ENCODE measurements at places on chromosomes 2 and 18.

DNA sequence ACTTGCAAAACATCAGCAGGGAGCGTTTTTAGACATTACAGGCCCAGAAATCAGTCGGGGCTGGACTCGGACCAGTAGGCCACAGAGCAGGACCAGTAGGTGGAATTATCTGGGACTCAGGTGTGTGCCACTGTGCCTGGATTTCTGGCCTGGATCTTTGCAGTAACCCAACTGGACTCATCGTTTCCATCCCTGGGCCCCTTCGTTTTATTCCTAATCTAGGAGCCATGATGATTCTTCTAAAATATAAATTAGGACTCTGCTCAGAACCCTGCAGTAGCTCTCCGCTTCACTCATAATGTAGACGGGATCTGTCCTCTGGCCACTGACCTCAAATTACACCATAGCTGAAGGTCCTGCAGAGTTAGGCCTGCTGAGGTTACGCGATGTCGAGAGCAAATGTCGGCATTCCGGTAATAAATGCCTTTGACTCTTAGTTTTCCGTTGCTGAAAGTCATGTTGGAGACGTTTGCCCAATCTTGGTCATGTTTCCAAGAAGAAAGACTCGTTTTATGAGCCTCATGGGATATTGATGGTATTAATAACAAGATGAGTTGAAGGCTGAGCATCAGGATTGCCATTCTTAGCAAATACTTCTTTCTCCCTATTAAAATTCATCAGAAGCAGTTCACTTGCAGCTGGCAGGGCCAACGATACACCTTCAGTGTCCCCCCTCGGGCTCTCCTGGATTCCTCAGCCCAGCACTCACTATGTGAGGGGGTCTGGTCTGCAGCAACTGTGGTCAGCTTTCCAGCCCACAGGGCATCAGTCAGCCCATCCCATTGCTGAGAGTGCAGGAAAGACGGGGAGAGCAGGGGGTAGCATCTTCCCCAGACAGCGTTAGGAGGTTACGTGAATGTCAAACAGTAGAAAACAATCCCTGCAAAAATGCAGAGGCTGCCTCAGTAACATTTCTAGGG lies 39.9 kb upstream of the KLF11 start:
- DNase-seq, result no peak

DNA sequence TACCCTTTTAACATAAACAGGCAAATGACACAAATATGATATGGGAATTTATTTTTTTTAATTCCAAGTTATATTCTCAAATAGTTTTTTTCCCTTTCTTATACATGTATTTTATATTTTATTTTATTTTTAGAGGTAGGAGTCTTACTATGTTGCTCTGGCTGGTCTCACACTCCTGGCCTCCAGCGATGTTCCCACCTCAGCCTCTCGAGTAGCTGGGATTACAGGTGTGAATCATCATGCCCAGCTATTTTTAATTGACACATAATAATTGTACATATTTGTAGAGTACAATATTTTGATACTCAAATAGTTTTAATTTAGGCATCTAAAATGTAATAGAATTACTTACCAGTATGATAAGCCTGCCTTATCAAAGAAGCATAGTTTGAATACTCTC lies 12.2 kb downstream of the BAZ2B start:
- no peak for DNase-seq

DNA sequence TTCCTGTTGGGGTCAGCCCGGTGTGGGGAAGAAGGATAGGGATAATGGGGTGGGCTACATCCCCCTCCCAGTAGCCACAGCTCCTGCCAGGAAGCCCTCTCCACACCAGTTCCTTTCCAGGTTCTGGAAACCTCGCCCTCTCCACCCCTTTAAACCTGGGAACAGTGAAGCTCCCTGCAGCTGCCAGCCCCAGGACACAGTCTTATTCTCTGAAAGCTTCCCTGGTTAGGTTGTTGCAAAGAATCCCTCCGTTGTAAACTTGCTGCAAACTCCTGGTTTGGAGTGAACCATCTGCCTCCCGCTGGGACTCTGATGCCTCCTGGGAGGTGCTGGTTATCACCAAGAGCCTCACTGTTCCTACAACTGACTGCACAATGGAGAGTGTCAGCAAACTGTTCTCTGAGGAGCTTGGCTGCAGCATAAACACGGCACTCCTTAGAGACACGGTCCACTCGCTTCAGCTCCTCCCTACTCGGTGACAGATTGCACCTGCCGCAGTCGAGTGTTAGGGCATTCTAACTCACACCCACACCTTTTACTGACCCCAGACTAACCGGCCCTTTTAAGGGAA lies 261.8 kb upstream of the RAB6C start:
- no peak for DNase-seq

- DNase-seq, result no peak
These were observed 111.6 kb downstream of the DTNA start for GRCh38 chr18:34821669-34822210.

DNA sequence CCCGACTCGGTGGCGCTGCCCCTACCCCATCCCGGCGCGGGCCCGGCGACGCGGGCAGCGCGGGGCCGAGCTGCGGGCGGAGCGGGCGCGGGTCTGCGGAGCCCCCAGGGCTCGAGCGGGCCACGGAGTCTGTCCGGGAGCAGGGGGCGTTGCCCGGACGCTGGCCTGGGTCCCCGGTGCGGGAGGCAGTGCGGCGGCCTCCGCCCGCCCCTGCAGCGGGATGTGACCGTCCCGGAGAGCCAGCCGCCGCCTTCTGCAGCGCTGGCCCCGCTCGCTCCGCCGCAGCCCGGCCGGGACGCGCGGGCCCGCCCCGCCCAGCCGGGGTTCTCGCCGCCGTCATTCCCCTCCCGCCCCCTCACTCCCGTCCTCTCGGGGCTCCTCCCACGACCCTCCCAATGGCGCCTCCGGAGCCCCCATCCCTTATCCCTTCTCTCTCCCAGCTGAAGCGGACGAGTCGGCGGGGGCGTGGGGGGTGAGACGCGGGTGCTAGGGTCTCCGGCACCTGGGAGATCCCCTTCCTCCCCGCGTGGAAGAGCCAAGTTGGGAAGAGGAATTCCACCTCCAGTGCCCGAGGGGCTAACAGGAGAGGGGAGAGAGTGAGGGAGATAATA lies at the start of gene FNDC4:
FNDC4 (minus strand) TSS at position 257 of the 611 bp plus-strand sequence. CDS start 521 bp downstream, outside the sequence.
- no peak for DNase-seq

DNA sequence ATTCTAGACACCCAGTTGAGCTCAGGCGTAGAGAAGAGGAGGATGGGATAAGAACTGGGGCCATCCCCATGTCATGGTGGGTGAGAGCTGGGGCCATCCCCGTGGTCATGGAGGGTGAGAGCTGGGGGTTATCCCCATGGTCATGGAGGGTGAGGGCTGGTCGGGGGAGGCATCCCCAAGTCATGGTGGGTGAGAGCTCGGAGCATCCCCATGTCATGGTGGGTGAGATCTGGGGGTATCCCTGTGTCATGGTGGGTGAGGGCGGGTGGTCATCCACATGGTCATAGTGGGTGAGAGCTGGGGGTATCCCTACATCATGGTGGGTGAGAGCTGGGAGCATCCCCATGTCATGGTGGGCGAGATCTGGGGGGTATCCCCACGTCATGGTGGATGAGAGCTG lies 52.5 kb downstream of the IL1RL2 start:
- DNase-seq, result no peak

DNA sequence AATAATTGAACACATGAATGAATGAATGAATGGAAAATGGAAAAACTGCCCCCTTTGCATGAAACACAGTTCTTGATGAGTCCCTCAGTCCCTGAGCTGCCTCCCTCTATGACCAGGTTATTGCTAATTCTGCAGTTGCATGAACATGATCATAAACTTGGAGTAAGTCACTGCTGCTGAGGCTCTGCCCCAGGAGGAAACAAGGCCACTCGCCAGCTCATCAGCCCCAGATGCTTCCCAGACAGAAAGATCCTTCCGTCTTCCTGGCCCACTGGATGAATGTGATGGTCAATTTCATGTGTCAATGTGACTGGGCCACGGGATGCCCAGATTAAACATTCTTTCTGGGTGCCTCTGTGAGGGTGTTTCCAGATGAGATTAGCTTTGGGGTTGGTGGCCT lies 16.4 kb downstream of the GPR45 start:
- no peak for DNase-seq

DNA sequence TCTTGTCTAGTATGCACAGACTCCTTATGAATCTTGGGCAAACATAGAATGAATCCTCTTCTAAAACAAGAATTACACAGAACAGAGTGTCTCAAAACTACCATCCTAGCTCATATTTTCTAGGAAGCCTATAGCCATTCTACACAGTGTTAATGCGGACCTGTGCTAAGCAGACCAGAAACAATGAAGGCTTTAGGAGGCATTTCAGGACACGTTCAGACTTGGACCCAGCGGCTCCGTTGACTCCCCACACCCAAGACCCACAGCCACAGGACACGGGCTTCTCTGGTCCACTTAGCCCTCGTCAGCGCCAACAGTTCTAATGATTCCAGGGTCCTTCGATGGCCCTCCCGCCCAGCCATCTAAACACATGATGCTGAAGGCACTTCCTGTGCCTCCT lies 182.2 kb downstream of the BCL11A start:
- DNase-seq, result no peak

GRCh38 chr2:100615471-100615870 lies 52.7 kb downstream of the PDCL3 start:
- no peak for DNase-seq

GRCh38 chr2:241860184-241861078 lies 1.7 kb upstream of the PDCD1 start:
- no peak for DNase-seq

DNA sequence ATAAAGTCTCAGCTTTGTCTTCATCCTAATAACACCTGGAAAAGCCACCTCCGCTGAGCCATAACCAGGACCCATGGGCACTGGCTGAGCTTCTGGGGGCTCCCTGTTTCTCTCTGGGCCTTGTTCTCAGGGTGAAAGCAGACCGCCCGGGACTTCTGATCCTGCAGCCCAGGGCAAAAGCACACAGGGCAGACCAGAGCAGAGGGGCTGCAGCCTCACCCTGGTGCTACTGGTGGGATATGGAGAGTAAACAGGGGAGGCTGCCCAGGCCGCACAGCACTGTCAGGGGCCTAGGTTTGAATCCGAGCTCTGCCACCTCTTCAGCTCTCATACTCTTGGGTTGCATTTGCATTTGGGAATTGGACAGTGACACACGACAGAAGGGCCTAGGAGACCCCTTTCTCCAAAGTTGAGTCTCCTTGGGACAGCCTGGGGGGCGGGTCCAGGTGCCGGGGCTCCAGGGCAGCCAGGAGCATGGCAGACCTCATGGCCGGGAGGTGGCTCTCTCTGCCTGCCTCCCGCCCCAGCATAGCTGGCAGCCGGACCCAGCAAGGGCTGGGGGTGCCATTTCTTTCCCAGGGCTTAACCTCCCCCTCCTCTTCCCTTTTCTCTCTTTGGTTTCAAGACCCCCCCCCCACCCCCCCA lies 164.9 kb downstream of the INHBB start:
- no peak for DNase-seq

DNA sequence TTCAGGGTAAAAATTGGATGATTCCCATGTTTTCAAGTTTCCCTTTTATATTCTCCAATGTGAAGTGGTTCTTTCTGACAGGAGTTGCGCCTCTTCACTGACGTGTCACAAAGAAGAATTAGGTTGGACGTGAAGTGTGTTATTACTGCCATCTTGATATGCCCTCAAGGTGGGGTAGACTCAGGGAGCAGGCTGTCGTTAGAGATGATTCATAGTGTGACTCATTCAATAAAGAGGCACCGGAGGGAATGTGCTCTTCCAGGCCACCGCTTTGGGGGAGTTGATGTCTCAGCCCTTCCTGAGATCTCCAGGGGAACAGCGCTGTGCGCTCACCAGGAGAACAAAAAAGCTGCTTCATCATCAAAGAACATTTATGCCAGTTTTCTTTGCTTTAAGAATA lies 3.6 kb upstream of the DGKD start:
- DNase-seq, result peak; percentile 21

- DNase-seq, result no peak
These were observed 80.3 kb downstream of the MBOAT2 start for GRCh38 chr2:8923183-8923582.

GRCh38 chr2:66684289-66684688 lies 249.4 kb downstream of the MEIS1 start:
- no peak for DNase-seq

DNA sequence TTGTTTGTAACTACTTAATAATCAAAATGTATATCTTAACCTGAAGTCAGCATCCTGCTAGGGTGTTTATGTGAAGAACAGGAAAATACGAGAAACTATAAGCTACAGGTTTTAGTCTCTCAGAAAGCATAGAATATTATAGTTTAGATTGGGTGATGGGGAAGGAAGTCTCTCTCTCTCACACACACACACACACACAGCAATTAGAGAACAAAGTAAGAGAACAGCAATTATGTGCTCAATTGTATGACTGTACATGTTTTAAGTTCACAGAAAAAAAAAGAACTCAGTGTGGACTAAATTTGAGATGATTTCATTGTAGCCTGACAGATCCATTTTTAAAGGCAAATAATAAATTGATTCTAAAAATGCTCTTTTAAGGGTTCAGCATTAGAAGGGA lies 94.3 kb upstream of the ZNF516 start:
- no peak for DNase-seq

DNA sequence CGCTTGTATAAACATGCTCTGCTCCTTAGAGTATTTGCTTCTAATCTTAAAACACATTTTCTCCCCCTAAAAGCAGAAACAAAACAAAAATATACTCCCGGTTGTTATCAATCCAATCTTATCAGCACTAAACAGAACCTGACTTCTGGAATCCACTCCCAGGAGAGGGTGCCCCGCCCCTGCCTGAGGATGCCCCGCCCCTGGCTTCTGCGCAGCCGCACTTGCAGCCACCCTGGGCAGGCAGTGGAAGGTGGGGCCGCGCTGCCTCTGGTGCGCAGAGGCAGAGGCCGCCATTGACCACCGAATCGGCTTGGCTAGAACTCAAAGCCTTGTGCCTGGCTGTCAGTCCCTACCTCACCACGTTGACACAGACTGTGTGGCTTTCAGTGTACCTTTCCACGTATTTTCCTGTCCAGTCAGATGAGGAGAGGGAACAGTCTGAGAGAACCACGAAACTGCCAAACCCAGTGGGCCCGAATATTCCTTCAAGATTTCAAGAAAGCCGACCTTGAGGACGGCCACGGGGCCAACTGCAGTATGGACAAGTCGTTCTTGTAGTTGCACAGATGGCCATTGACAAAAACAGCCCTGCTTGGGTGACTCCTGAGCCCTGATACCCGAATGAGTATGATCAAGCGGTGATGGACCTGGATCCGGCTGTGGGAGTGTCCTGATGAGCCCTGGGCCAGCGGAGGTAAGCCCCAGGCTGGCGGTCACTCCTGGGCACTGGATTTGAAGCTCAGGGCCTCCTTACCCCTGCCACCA lies 46.2 kb upstream of the ARHGAP28 start:
- DNase-seq, result no peak

DNA sequence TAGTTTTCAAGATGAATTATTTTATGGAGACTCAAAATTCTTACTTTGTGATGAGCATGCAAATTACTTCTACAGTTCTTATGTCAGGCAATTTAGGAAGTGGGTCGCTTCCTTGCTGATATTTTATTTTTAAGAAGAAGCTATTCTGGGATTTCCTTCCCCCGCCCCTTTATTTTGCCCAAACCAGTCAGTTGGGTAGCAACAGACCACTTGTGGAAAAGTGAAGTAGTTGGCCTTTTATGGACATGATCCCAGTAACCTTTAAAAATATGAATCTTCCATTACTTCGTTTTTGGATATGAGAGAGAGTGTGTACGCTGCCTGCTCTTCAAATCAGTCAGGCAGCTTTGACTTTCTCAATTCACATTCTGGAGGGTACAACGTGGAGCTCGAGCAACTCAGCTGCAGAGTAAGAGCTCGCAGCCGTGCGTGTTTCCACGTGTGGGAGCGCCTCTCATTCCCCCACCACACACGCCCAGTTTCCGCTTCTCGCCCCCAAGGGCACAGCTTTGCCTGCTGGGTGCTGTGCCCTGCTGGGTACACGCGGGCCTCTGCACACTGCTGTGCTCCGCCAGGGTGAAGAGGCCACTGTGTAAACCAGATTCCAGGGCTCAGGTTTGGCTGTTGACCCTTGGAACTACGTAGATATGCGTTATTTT lies 92.6 kb downstream of the ITGB1BP1 start:
- no peak for DNase-seq
